Activated T-helper 9 cell treated with anti-CD3 and anti-CD28 coated beads, Interleukin-2, amount 50 U/mL, for 16 hours (primary cell): ENCODE measurements at places on chromosomes 13 and 19.

DNA sequence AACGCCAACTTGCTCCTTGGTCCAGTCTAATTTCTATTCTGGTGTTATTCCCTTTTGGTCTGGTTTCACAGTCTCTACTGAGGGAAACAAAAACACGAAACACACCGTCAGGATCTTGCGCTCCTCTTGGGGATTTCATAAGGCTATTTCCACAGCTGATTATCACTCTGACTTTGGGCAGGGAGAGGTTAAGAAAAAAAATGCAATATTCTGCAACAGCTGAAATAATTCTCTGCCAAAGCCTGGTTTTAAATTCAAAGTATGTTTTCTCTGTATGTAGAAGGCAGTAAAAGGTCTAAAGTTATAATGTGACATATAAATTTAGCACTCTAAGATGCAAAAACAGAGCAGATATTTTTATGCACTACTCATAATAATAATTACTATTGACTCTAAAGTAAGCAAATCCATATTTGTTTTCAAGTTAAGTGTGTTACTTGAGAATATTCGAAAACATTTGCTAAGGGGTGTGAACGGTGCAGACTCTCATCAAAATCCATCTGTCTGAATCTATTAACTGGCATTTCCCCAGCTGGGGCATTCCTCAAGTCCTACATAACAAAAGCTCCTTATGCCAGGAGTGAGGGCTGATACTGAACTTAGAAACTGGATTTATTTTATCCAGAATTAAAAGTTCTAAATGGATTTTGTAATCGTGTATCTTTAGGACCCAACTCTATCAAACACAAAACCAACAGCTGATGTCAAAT is 38.4 kb upstream of the STARD13 start:
- DNase-seq: no peak

GRCh38 chr13:30785191-30785850 is 50.0 kb downstream of the ALOX5AP start:
- DNase-seq: no peak

GRCh38 chr13:94259984-94260383 is 219.5 kb downstream of the DCT start:
- no peak for DNase-seq

- DNase-seq: no peak
Measured at GRCh38 chr19:45280471-45280961, 29.4 kb downstream of the MARK4 start.

- DNase-seq: no peak
Measured at GRCh38 chr13:42284068-42284467, 12.1 kb downstream of the AKAP11 start.

GRCh38 chr13:98570929-98571372 is 6.0 kb downstream of the STK24 start:
- DNase-seq: no peak

DNA sequence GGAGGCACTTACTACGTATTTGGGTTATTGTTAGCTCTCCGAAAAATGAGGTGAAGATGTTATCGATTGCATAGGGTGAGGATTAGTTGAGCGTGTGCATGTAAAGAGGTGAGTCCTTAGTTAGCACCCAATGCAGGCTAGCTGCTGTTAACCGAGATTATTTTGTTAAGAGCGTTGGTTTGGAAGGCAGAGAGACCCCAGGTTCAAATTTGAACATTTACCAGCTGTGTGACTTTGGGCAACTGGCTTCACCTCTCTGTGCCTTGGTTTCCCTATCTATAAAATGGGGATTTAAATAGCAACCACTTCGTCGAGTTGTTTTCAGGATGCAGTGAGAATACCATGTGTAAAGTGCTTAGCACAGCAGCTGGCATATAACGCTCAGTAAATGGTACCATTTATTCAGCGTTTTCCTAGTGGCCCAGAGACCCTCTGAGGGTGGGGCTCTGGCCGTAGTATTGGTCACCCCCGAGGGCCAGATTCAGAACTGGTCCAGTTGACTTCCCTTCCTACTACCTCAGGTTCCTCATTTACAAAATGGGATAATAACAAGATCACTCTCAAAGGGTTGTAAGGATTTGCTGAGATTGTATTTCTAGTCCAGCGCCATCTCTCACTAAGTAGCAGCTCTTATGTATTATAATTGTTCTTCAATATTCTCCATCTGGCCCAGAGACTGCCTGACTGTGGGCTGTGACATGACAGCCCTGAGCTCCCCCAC is 887 bp downstream of the SIPA1L3 start:
- no peak for DNase-seq

DNA sequence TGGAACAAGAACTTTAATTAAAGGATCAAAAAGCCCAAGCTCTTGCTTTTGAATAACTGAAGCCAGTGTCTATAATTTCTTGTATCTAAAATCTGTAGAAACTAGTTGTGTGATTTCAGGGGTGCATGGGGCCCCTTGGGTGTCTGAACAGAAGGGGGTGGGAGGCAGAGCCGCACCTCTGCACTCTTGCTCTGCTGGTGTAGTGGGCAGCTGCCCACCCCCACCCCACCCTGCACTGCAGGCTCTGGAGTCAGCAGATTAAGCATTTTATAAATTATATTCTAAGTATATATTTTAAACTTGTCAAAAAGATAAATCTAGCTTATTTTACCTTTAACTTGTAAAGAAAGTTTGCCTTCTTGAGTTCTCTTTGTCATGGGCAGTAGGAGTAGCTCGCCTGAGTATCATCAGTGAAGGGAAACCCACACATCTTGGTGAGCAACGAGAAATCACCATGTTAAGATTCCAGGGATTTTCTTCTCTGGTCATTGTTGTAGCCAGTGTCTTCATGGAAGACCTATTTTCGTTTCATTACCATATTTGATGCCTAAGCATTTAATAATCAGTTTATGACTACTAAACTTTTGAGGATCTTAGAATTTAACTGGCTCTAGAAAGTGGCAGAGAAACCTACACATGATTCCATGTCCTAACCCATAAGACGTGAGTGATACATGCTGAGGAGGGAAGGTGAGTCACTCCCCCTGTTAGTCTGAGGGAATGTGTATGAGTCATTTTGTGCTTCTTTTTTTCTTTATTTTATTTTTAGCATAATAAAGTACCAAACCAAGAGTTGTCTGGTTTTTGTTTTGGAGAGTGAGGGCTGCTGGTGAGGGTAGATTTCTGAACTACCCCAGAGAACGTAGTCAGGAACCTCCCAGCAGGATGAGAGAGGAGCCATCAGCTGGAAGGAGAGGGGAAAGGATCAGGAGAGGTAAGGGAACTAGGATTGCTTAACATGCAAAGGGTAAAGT is 7.7 kb downstream of the UBE2L5 start:
- DNase-seq: no peak
